Activated CD4-positive, alpha-beta T cell treated with anti-CD3 and anti-CD28 coated beads for 1 hour (primary cell): ENCODE measurements at places on chromosomes 16 and 17.

- DNase-seq: no peak
These were observed 155.3 kb downstream of the C16orf78 start for GRCh38 chr16:49528866-49529288.

- no peak for DNase-seq
These were observed 22.9 kb downstream of the PRR11 start for GRCh38 chr17:59178266-59178985.

DNA sequence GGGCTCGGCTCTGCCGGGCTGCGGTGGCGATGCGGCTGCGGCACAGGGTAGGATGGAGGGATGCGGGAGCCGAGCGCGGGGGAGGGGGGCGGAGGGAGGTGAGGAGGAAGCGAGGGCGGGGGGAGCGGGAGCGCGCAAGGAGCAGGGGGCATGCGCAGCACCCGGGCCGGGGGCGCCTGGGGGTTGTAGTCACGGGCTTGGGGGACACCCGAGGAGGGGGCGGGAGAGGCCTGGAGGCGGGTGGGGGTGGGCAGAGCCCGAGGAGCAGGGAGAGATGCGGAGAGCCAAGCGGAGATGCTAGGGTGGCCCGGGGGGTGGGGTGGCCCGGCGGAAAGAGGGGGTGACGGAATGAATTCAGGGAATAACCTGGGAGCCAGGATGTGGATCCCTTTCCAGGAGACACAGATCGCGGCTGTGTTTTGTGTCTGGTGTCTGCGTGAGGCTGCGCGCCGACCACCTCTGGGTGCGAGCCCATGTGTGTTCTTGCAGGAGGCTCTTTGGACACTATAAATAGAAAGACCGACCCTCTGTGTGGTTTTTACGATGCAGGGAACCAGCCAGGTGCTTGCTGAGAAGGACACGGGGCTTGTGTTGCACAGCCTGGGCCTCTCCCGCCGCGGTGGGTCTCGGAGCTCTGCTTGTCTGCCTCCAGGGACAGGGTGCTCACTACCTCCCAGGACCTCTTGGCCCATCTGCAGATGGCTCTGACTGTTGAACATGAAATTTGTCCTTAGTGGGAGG is at the start of gene STX1B:
TSS of gene STX1B (minus strand) at position 54 of the 741 bp plus-strand sequence. CDS start 242 bp downstream, outside the sequence.
- peak; percentile 29 for DNase-seq

GRCh38 chr17:49016775-49017463 is 19.7 kb downstream of the IGF2BP1 start:
- DNase-seq: no peak

GRCh38 chr16:280991-281659 is 734 bp downstream of the ARHGDIG start:
- DNase-seq: no peak

DNA sequence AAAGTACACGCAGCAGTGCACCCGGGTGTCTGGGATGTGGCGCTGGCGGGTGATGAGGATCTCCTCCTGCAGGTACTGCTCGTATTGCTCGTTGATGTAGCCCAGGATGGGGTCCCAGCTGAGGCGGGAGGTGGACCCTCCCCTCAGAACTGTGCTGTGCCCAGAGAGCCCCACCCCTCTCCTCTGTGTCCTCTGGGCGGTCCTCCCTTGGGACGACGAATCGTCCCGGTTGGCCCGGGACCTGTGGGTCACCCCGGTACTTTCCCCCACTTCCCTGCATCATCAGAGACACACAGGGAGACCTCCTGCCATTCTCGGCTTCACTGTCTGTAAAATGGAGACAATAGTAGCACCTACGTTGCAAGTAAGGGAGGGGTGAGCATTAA is 4.2 kb downstream of the SEPTIN12 start:
- DNase-seq: no peak

DNA sequence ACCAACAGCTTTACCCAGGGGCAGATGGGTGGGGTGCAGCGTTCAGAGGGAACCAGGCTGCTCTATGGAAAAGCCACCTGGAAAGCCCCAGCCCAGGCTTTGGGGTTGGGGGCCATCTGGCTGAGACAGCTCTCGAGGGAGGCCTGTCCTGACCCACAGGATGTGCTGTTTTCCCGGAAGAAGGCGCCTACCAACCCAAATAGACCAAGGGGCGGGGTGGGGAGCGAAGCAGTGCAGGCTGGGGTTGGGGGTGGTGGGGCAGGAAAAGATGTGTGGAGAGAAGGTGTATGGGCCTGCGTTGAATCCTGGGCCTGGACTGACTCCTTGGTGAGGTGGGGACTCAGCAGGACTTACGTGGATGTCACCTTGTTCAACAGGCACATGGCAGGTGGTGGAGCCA is 87.9 kb downstream of the N4BP1 start:
- no peak for DNase-seq

- DNase-seq: peak; percentile 33
These were observed at the start of gene TRPV2 for GRCh38 chr17:16415031-16415924. Gene TRPV2 (plus strand): TSS chr17:16415571. CDS start chr17:16417669, 2,098 bp downstream.

DNA sequence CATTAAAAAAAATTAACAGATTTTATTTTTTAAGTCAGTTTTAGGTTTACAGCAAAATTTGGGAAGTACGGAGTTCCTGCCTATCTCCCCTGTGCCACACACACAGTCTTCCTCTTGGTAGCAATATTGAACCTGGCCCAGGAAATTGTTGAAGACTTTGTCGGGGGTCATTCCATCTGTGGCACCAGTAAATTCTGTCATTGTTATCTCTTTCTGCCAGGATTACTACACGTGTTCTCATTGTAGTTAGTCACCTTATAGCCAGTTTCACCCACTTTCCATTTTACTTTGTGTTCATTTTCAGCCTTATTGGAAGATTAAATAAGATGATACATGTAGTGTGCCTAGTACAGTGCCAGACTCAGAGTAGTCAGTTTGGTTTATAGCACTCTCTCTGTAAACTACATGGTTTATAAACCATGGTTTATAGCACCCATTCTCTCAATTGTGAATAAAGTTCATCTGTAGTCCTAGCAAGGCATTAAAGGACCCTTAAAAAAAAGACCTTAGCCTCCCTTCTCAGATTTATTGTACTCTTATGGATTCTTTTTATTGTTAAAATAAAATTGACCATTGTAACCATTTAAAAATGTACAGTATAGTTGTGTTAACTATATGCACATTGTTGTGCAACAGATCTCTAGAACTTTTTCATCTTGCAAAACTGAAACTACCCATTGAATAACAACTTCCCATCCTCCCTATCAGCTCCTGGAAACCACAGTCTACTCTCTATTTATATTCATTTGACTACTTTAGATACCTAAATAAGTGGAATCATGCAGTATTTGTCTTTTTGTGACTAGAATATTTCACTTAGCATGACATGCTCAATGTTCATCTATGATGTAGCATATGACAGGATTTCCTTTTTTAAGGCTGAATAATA is 36.1 kb downstream of the NLK start:
- no peak for DNase-seq

- no peak for DNase-seq
These were observed 502.9 kb downstream of the NPIPA7 start for GRCh38 chr16:16881814-16882213.

GRCh38 chr16:51084074-51084928 is 66.8 kb downstream of the SALL1 start:
- no peak for DNase-seq

GRCh38 chr16:35795361-35796029 is 2336.1 kb downstream of the TP53TG3F start:
- DNase-seq: no peak

GRCh38 chr16:1650131-1650530 is 27.9 kb upstream of the JPT2 start:
- DNase-seq: no peak

- DNase-seq: no peak
These were observed 11.0 kb upstream of the C16orf74 start for GRCh38 chr16:85761861-85762260.

DNA sequence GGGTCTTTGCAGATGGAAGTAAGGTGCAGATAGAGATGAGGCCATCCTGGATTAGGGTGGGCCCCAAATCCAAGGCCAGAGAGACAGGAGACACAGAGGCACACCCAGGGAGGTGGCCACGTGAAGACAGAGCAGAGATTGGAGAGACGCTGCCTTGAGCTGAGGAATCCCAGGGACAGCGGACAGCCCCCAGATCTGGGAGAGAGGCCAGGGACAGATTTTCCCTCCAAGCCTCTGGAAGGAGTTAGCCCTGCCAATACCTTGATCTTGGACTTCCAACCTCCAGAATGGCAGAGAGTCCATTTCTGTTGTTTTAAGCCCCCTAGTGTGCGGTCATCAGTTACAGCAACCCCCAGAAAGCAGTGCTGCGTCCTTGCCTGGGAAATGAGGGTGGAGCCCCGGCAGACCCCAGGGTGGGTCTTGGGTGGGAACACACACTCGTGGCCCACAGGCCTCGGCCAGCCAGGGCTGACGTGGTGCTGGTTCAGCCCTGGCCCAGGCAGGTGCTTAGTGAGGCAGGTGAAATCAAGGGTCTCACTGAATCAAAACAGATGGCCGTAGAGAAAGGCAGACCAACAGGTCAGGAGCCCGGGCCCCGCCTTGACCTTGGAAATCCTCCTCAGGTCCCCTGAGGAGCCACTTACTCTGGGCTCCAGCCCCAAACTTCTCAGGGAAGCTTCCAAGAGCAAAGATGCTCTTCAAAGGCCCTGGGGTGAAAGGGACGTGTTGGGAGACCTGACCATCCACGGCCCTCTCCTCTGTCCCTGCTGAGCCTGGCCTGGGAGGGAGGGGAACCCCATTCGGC is 169.3 kb downstream of the RBFOX3 start:
- DNase-seq: no peak

DNA sequence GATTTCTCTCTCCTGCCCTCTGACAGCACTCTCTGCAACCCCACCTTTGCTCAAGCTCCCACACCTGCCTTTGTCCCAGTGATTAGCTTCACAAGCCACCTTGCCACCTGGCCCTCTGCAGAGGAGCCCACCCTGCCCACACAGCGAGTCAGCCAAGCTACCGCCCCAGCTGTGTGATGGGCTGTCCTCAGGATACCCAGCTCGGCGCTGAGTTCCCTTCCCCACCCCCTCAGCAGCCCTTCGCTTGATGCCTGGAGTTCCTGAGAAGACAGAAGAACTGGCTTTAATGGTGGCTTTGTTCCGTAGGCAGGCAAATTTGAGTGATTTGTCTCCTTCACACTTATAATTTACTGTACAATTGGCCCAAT is 266.4 kb downstream of the CBLN1 start:
- no peak for DNase-seq

DNA sequence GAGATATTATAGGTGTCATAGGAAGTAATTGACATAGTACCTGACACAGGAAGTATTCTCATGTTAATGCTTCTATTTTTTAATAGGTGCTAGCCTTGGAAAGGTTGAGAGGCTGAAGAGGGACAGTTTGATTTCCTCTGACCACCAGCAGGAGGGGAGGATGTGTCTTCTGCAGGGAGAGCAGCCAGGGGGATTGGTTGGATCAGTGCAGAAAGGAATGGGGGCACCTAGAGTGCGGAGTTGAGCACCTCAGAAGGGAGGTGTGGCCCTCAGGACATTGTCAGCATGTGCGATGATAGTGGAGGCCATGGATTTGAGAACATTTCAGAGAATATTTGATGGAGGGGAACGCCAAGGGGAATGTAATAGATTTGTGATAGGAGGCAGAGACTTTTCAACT is 23.4 kb downstream of the HAPSTR1 start:
- no peak for DNase-seq

DNA sequence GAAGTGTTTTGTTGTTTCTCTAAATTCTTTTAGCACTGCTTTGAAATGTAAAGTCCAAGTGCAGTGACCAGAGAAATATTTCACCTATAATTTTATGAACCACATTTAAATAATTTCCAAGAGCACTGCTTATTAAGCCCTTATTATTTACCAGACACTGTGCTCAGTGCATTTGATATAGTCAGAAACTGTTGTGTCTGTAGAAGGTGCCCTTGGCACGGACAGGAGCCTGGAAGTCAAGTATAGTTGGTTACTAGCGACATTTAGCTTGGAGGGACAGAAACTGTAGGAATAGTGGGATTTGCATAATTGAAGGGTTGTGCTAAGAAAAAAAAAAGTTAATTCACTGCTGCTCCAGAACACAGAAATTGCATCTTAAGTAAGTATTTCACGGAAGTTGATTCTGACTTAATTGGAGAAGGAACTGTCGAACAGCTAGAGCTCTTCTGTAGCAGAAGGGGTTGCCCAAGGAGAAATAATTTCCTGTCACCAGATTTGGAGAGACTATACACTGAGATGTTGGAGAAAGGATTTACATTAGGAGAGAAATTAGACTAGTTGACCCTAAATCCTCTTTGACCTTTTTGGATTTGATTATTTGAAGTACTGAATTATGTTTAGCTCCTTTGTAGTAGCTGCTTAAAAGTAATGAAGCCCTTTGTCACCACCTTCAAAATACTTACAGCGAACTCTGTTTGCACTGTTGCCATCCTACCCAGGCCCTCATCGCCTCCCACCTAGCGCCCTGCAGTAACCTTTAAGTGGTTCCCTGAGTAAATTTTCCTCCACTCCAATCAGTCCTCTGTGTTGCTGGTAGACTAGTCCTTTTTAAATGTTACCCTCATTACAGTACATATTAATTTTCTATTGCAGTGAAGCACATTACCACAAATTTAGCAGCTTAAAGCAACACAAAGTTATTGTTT is 25.6 kb downstream of the COX10 start:
- DNase-seq: no peak

GRCh38 chr17:31293581-31293980 is 3.5 kb downstream of the OMG start:
- DNase-seq: no peak

GRCh38 chr17:80624864-80625263 is 80.2 kb downstream of the RPTOR start:
- DNase-seq: no peak

GRCh38 chr16:66594739-66595138 is 9.8 kb upstream of the CMTM3 start:
- DNase-seq: no peak

DNA sequence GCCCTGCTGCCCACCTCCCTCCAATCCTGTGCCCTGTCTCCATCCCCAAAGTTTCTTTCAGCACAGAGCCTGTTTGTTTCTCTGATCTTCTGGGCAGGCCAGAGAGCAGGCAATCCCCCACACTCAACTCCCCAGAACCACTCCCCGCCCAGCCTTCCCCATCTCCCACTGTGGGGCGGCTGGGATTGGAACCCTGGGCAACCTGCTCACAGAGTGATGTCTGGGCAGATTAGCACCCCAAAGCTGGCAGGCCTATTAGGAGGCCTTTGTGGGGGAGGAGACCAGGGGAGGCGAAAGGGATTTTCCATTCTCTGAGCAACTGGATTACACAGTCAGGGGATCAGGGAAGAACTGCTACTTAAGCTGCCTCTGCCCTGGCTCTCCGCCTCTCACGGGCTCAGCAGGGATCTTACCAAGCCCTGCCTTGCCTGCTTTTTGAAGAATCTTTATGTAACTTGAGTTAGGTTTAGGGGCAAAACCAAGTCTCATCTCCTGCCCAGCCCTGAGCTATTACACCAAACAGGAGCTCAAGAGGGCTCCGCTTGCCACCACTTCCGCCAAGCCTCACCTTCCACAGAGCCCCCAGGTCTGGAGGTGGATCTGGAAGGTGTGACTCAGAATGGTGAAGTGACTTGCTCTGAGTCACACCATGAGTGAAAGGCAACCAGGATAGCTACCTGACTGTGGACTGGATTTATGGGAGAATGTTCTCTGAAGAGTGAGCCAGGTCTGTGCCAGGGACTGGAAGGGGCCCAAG is 16.0 kb upstream of the LHX1 start:
- no peak for DNase-seq

GRCh38 chr17:82215095-82215971 is 2.7 kb upstream of the CCDC57 start:
- no peak for DNase-seq

GRCh38 chr16:21727344-21727743 is 63.6 kb downstream of the OTOA start:
- DNase-seq: no peak

GRCh38 chr17:77266891-77267341 is 126.1 kb downstream of the SEC14L1 start:
- DNase-seq: no peak

- no peak for DNase-seq
These were observed 34.9 kb upstream of the CACNG5 start for GRCh38 chr17:66799849-66800537.
